ENCODE measurements at places on chromosomes 11 and 22. TPM values are rescaled to one million over a fixed set of nuclear protein-coding genes. Genes with fewer than 3 reads are reported as not detected.

GRCh38 chr11:14506532-14506931, 6.9 kb upstream of the COPB1 start:
- H3K4me3 ChIP-seq = no peak overlapping the region
- H3K27ac ChIP-seq = no peak overlapping the region
- DNase-seq = no peak
- no peaks in the 10 kb centered on the region for H3K27me3 ChIP-seq

- no peaks in the 10 kb centered on the region for H3K27me3 ChIP-seq
- peaks cover 3% of the 10 kb centered on the region for H3K4me1 ChIP-seq
- no peak for DNase-seq
- H3K36me3 ChIP-seq = no peaks in the 10 kb centered on the region
- no peak overlapping the region for H3K4me3 ChIP-seq
These were observed 22.3 kb downstream of the DHCR7 start for GRCh38 chr11:71425860-71426259.

DNA sequence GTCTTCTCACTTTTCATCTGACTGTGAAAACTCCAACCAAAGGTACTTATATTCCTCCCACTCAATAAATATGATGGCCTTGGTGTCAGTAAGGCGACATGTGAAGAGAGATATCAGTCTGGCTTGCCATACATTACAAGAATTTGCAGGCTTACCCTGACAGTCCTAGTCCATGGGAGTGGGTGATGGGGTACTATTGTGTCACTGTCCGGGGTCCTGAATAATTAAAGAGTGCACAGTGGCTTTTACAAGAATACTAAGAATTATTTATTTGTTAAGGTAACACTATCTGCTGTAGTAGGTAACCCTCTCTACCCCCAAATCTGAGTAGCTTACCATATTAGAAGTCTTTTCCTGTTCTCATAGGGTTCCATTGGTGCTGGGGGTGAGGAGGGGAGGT, 23.1 kb upstream of the IZUMO1R start:
- no peaks in the 10 kb centered on the region for H3K36me3 ChIP-seq
- DNase-seq = no peak
- no peaks in the 10 kb centered on the region for H3K27me3 ChIP-seq
- no peak overlapping the region for H3K27ac ChIP-seq

- no peak overlapping the region for H3K4me3 ChIP-seq
- peak overlapping the region; percentile 76 for H3K27ac ChIP-seq
- H3K36me3 ChIP-seq = peaks cover 3% of the 10 kb centered on the region
- peak; percentile 89 for DNase-seq
- H3K27me3 ChIP-seq = no peaks in the 10 kb centered on the region
- peaks cover 52% of the 10 kb centered on the region for H3K4me1 ChIP-seq
These were observed 8.6 kb downstream of the PLA2G6 start for GRCh38 chr22:38172832-38173640.

DNA sequence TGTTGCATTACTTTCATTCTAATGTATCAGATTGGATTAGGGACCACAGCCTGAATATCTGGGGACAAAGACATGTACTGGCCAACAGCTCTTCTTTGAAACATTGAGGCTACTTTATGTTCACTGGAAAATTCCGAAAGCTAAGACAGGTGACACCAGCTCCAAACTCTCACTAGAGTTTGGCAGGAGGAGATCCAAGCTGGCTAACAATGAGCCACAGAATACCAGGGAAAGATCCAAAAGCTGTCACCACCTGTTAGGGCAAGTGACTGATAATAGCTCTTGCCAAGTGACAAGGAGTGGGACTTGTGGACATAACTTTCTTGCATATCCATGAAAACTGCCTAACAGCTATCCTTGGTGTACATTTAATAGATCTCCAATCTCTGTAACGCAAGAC, 333.3 kb downstream of the TTC28 start:
- H3K4me1 ChIP-seq = peaks cover 26% of the 10 kb centered on the region
- DNase-seq = no peak
- H3K27me3 ChIP-seq = no peaks in the 10 kb centered on the region
- no peak overlapping the region for H3K4me3 ChIP-seq

UPK3A gene
- polyA plus RNA-seq = not detected

Data from stomach (tissue), 19 donors.